ENCODE measurements at places on chromosomes 12 and 14.

GRCh38 chr12:125310461-125310860, 245.2 kb downstream of the AACS start:
- DNase-seq: no peak

GRCh38 chr14:57889245-57889644, 23.4 kb upstream of the SLC35F4 start:
- DNase-seq: no peak

DNA sequence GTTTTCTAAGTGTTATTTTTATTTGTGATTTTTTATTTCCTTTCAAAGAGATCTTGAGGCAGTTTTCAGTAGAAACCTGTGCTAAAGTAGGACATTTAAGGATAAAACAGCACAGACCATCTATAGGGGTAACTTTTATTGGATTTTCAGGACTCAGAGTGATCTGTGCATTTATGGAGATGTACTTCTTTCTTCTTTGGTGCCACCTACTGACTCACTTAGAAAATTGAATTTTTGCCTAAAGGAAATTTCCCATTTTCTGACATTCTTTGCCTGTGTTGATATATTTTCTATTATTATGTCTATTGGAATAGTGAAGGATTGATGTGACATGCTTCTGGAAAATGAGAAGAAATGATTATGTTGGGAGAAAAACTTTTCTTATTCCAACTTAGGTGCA, 113.0 kb downstream of the UNC79 start:
- DNase-seq: peak; percentile 29

- no peak for DNase-seq
These were observed 333.7 kb downstream of the DAD1 start for GRCh38 chr14:22255017-22255950.

- DNase-seq: no peak
These were observed 26.3 kb downstream of the KLRK1 start for GRCh38 chr12:10363658-10363913.

- peak; percentile 56 for DNase-seq
These were observed 600 bp downstream of the PNN start for GRCh38 chr14:39175445-39176262.

- DNase-seq: no peak
These were observed 74.8 kb upstream of the CLMN start for GRCh38 chr14:95394297-95395097.

GRCh38 chr12:108371801-108372344, 32.8 kb upstream of the CMKLR1 start:
- DNase-seq: peak; percentile 34

DNA sequence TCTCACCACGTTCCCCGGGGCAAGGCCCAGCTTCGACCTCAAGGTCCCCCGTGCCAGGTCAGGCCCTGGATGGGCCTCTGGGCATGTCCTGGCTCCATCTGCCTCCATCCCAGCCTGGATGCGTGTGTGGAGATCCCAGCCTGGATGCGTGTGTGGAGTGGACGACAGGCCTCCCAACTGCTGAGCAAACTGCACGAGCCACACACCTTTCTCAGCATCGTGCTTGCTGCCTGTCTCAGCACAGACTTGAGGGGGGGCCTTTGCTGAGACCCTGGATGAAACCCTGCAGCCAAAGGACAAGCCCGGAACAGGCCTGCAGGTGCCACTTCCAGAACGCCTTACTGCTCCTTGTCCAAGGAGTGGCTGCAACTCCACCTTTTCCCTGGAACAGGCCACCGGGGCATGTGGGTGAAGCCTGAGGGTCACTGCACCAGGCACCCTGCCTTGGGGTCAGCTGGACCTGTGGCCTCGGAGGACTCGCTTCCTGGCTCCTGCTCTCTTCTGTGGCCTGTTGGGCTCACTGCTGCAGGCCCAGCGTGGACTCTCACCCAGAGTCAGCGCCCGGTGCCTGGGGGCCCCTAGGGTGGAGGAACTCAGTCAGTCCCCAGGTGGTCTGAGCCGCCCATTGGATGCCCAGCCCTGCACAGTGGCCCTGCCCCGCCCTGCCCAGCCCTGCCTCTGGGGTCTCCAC, 176.0 kb downstream of the KIF26A start:
- DNase-seq: no peak

GRCh38 chr12:56461235-56462159, 6.9 kb upstream of the SPRYD4 start:
- DNase-seq: no peak

DNA sequence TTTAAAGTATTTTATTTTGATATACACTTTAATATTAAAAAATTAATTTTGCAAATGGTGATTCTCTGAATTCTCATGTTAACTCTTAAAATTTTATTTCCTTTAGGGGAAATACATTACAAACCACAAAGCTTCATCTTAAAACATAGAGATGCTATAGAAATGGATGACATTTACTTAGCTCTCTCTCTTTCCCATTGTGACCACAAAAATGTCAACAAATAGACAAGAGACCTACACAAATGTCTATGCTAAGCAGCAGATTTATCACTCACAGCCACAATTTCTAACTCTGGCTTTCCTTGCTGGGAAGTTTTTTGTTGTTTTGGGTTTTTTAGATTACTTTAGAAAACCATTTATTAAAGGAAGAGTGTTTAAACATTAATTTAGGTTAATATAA, 19.9 kb upstream of the PHC1 start:
- DNase-seq: no peak

GRCh38 chr12:10131111-10131690, 1.2 kb upstream of the CLEC7A start:
- DNase-seq: no peak

DNA sequence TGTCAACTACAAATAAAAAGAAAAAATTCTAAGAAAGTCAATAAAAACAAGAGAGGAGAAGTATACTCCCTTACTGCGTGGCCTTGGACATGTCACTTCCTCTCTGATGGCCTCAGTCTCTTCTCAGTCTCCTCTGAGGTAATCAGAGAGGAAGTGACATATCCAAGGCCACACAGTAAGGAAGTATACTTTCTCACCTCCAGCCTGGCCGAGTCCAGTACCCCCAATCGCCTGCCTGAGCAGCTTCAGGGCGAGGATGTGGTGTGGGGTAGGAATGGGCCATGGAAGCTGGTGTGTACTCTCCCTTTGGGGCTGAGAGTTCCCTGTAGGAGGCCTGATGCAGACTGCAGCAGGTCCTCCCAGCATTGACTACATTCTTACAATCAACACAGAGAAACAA, 15.8 kb downstream of the VDR start:
- DNase-seq: no peak

GRCh38 chr14:99685596-99685995, 1.5 kb downstream of the CYP46A1 start:
- DNase-seq: no peak

DNA sequence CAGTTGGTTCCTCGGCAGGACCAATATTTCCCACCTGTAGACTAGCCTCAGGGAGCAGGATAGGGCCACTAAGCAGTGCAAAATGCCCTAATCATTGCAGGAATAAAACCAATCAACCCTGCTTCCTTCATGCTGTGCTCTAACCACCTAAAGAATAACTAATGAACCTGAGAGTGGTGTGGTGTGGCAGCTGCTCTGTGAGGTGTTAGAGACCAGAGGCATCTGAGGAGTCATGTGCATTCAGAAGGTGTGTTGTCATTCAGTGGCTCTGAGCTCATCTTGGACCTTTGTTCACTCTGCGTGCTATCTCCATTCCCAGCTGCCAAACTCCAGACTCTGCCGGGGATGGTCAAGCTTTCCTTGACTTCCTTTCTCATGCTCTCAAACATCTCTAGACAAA, 136.7 kb upstream of the EGLN3 start:
- DNase-seq: no peak

- peak; percentile 63 for DNase-seq
These were observed 2.9 kb downstream of the ARHGDIB start for GRCh38 chr12:14958361-14959125.

DNA sequence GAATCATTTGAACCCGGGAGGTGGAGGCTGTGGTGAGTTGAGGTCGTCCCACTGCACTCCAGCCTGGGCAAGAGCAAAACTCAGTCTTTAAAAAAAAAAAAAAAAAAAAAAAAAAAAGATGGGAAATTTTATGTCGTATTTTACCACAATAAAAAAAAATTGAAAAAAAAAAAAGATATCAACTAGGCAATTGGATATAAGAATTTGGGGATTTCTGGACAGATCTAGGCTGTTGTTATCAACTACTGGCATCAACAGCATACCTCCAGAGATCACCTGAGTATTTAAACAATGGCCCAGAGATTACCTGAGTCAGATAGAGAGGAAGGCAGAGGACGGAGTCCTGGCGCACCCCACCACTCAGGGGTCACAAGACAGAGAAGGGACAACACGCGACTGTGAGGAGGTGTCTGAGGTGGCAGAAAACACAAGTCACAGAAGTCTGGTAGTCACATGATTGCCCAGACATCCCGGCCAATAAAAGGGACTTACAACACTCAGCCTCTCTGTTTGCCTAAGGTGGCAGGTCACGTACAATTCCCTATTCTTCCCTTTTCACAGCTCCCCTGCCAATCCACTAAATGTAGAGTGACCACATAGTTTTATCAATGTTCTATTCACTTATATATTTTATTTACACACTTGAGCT, 1.8 kb downstream of the SPRING1 start:
- peak; percentile 19 for DNase-seq

DNA sequence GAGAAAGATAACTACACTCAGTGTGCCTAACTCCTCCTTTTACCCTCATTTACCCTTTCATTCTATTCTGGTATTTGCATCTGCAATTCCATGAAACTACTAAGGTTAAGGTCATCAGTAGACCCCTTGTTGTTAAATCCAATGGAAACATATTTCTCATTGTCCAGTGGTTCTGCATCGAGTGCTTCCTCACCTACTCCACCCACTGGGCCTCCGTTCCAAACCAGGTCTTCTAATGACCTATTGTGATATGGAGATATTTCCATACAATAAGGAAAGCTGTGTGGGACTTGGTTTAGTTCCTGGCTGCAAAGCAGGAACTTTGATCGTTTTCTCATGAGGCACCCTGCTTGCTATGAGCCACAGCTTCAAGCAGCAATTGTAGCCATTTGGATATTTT, 99.5 kb upstream of the FSCB start:
- no peak for DNase-seq

DNA sequence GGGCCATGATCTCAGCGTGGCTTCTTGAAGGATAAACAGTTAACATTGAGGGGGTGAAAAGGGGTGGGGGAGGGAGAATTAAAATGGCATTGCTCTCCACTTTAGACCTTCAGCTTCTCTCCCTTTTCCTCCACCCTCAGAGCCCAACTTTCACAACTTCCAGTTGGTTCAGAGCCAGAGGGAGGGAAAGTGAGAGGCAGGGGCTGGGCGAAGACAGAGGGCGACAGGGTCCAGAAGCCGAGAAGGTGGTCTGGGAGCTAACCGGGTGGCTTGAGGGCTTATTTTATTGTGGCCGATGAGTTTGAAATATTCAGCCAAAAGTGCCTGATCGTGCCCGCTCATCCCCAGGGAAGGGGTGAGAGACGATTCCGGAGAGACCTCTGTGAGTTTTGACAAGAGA, 4.1 kb downstream of the BMP4 start:
- DNase-seq: no peak

GRCh38 chr14:64510825-64511671, 6.5 kb downstream of the ZBTB1 start:
- peak; percentile 81 for DNase-seq

DNA sequence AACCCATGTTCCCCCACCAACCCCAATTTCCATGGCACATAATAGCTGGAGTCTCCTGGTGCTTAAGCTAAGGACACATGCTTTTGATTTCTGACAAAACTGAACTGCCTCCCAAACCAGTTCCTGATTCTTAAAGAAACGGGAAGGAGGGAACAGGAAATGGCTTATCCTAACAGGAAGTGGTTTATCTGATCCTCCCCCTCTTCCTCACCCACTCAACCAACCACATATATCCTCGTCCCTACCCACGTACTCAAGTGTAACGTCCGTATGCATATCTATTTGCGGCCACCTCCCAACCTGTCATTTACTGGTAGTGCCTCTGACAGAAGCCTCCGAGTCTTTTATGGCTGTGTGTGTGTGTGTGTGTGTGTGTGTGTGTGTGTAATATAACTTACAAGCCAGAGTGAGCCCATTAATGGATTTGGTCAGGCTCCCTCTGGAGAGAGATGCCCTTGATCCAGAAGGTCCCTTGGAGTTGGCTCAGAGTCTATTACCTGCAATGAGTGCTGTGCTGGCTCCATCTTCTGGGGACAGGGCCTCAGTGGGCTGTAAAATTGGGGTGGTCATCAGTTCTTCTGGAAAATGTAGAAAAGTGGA, 7.7 kb downstream of the DAZAP2 start:
- DNase-seq: peak; percentile 84

DNA sequence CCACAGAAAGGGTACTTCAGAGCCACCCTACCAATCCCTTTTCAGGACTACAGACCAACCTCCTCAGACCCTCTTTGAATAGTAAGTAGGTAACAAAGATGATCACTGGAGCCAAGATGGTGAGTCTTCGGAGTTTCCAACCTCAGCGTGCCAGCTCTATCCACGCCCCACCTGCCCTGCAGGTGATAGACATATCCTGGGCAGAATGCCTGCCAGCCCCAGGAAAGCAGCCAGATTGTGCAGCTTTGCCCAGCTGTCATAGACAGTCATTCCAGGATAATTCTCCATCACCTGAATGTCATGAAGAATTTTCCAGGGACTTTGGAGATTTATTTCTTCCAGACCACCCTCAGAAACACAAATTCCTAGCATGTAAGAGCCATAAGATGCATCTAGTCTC, 434.4 kb downstream of the RGS6 start:
- DNase-seq: no peak

DNA sequence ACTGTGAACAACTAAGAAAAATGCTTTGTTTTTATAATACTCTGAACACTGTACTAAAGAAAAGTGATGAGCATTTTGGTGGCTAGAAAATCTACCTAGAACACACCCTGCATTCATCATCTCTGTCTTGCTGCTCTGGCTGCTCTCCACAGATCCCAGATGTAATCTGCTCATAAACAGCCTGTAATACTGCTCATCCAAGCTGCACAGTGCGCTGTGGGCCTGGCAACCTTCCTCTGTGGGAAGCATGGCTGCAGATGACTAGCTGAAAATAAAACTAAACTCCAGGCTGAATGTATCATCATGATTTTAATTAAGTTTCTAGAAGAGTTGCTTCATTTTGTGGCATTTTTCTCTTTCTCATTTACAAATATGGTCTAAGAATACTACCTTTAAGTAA, 200.7 kb downstream of the SLC2A13 start:
- DNase-seq: no peak

- no peak for DNase-seq
These were observed 66.2 kb upstream of the BCL2L14 start for GRCh38 chr12:12004524-12004923.

GRCh38 chr12:14771651-14772137, 31.6 kb downstream of the WBP11 start:
- peak; percentile 38 for DNase-seq

- DNase-seq: no peak
These were observed 67.7 kb upstream of the CPM start for GRCh38 chr12:69000540-69001243.

DNA sequence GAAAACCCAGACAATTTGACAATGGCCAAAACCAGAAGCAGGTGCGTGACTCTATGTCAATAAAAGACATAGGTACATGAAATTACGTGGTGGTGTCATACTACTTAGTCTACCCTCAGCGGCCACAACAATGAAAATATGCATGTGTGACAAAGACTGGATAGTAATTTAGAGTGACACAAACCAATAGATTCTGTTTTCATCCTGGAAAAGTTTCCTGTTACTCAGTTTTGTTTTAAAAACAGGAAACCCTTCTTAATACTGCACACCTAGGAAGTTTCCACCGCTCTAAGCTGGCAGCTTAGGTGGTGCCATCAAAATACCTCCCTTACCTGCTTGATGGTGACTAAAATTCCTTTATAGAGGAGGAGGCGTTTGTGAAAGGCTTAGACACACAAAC, 15.1 kb downstream of the POU6F1 start:
- no peak for DNase-seq

- DNase-seq: no peak
These were observed 1523.5 kb downstream of the AACS start for GRCh38 chr12:126588586-126589249.
